ENCODE measurements at places on chromosomes 6 and 20.

DNA sequence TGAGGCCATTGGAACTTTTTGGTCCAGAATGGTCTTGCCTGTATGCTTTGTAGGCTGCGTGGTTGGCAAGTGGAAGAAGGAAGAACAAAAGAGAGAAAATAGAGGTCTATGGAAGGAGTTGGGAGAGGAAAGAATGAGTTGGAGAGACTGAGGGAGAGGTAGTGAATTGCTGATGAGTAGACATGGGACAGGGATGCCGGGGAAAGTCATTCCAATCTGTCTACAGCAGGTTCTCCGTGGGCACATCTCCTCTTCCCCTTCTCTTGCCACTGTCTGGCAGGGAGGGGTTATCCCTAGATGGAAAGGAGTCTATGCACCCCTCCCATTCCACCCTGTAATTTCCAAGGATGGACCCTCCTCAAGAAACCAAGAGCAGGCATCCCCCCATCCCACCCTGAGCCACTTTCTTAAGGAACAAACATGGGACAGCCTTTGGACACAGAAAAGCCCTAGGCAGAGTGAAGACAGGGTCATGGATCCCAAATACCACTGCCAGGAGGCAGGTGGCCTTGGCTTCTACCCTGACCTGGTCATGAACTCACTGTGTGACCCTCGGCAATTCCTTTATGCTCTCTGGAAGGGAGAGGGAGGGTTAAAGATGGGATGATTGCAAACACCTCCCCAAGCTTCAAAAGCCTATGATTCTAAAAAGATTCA lies 196.9 kb downstream of the LRFN2 start:
- no peak for DNase-seq

- no peak for DNase-seq
Observed at GRCh38 chr6:104881964-104882668, 22.4 kb upstream of the HACE1 start.

DNA sequence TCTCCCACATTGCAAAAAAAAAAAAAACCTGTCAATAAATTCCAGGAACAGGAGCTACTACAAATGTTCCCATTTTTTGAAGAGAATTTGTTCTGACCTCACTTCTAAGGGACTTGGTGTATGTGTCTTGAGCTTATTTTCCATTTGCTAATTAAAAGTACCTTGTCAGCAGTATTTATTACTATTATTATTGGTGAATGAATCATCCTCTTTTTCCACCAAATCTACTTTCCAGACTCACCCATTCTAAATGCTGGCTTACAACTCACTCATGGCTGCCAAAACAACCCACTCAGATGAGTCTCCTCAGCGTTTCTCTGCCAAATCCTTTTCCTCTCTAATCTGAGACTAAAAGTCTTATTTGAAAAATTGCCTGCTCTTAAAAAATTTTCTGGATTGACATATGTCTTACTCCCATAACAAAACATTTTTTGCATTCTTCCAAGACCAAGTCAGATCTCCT lies 33.2 kb upstream of the TASP1 start:
- DNase-seq, result no peak

DNA sequence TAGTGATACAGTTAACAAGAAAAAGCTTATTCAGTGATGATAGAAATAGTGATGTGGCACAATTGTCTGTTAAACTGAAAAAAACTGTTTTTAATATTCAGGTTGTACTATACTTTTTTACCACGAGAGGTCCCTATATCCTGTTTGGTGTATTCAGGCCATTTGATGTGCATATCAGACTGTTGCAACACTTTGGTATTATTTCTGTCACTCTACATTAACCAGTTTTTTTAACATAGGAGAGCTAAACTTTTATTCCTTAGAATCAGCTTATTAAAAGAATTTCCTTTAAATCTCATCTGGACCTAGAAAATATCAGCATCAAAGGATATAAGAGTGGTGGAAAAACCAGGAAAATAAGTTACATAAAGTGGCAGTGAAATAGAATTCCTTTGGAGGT lies 36.8 kb downstream of the TSPYL4 start:
- peak; percentile 55 for DNase-seq

DNA sequence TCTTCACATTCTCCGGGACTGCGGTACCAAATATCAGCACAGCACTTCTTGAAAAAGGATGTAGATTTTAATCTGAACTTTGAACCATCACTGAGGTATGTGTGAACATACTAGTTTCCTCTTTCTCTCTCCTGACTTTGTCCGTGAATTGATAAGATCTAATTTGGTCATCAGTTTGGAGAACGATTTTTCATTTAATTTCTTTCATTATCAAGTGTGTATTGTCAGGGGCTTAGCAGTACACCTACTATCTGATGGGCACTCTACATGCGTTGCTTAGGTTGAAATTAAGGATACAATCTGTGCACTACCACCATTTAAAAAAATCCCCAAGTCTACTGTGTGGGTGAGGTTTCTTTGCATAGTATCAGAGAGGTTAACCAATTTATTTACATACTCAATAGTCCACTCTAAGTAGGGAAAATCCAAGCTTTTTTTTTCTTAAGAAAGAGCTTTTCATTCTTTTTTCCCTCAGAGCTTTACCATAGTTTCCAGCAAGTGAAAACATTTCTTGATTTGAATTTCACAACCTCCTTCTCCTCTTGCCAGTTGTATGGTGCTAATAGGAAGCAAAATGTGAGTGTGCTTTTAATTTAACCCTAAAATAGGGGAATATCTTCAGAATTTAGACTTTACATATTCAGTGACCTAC lies 105.4 kb upstream of the ESR1 start:
- peak; percentile 6 for DNase-seq

GRCh38 chr6:75893776-75894152 lies 144.7 kb downstream of the MYO6 start:
- no peak for DNase-seq

DNA sequence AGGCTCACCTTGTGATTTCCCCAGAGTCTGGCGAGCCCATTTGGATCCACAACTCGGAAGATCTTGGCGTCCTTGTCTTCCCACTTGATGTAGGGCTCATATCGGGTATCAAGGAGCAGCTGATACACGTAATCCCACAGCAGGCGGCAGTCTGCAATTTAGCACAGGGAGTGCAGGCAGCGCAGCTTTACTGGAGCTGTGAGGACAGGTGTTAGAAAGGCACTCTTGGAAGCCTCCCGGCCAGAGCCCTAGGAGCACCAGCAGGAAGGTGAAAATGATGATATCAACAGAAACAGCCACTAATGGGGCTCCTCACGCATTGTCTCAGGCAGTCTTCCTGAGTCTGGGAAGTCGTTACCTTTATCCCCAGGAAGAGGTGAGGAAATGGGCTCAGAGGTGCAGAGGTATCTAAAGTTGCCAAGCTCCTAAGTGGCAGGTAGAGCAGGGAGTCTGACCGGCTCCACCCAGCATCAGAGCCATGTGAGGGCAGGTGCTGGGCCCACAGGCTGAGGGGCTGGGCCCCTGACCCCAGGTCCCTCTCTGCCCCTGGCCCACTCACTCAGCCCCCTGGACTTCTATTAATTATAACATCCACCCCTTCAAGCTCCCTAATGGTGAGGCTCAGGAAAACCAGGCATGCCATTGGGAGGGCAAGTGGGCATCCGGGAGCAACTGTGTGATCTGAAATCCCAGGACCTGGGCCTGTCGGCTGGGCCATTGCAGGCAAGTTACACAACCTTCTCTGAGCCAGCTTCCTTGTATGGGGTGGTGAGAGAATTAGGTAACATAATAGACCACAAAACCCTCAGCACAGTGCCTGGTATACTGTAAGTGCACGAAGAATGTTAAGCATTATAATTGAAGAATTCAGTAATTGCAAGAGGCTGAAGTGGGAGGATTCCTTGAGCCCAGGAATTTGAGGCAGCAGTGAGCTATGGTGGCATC lies 18.3 kb downstream of the ETV7 start:
- DNase-seq, result no peak

DNA sequence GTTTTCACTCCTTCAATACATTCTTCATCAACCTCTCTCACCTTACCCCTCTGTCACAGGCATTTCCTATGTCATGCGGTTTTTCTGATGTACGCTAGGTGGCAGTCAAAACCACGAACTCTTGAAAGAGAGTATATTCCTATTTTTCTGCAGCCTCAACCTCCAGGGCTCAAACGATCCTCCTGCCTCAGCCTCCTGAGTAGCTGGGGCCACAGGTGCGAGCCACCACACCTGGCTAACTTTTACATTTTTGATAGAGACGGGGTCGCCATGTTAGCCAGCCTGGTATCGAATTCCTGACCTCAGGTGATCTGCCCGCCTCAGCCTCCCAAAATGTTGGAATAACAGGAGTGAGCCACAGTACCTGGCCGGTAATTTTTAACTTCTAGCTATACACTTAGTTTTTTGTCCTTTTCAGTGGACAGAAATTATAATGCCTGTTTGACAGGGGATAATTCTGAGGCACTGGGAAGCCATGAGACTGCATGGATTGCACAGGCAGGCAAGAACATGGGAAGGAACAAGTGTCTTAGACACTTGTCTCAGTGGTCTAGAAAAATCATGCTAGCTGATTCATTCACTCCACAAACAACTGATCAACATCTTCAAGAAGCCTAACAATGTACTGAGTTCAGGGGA lies 22.5 kb upstream of the HFE start:
- peak; percentile 70 for DNase-seq

GRCh38 chr6:98286620-98287019 lies 547.8 kb upstream of the POU3F2 start:
- DNase-seq, result no peak

- no peak for DNase-seq
Observed at GRCh38 chr6:82959385-82959941, 106.2 kb downstream of the UBE3D start.

DNA sequence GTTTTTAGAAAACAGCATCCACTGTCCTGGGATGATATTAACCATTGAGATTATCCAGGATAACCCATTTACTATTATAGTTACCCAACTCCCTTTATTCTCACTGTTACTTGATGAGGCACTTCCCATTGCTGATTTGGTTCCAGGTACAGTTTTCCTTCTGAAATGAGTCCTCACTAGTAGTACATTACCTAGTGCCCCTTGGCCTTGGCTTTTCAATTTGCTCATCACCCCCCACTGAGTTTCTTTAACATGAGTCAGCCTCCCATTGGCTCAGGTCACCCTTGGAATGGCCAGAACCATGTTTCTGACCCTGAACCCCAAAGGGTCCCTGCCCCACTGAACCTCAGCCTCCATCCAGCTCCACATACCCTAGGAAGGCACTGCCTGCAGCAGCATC lies 28.4 kb downstream of the MDGA1 start:
- DNase-seq, result no peak

- DNase-seq, result no peak
Observed at GRCh38 chr6:5899216-5900045, 107.3 kb downstream of the NRN1 start.

DNA sequence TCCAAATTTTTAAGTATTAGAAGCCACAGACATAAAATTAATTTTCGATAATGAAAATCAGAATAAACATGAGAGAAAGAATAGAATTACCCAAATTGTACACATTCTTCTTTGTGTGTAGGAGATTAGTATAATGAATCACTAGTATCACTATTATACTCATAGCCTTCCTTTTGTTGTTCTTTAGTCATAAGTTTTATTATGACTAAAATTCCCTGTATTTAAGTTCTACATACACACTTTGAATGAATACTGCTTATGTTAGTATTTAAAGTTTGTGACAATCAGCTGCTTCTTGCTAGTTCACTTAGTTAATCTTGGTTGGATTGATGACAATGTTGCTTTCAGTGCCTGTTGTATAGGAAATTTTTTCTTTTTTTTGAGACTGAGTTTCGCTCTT lies 72.7 kb downstream of the CCDC170 start:
- no peak for DNase-seq

- DNase-seq, result no peak
Observed at GRCh38 chr20:62949153-62949821, 3.2 kb upstream of the SLC17A9 start.

DNA sequence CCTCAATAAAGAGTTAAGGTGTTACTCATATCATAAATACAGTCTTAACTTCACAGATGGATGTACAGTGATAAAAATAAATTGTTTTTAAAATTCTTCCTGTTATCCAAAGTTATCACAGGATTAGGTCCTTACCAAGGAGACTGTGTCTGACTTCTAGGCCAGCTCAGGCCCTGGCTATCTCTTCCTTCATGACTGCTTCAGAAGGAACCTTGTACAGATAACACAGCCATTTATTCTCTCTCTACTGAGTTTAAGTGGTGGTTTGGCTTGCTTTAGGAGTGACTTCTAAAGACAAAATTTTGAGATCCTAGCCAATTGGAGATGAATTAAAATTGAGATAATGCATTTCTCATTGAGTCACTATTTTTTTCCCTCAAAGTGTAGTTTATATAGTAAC lies 40.8 kb upstream of the RNF182 start:
- no peak for DNase-seq

DNA sequence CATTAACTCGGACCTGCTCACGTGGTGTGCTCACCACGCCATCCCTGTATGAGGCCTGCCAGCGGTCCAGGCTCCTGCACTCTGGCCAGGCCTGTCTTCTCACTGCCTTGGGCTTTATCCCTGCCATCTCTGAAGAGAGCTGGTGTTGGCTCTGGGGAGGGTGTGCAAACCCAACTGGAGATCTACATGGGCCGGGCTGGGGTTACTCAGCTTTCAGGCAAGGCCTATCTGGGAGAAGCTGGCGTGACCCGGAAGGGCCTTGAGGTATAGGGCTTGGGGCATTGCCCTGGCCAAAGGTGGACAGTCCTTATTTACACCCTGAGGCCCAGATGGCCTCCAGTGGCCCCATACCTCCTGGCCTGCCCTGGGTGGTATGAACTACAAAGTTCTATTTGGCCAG lies 5.0 kb downstream of the SLC29A1 start:
- DNase-seq, result no peak

DNA sequence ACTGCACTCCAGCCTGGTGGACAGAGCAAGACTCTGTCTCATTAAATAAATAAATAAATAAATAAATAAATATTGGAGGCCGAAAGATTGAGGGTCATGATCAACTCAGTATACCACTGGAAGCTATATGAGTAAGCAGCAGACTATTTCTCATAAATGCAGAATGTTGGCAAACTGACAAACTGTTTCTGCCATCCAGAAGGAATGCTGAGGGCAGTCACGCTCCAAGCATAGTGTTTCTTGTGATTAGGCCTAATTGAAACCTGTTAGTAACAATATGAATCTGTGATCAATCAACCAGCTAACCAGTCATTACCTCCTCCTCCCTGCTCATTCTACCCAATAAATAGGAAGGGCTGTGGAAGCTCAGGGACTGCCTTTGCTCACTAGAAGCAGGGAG lies 15.2 kb upstream of the KCNK15 start:
- DNase-seq, result no peak

DNA sequence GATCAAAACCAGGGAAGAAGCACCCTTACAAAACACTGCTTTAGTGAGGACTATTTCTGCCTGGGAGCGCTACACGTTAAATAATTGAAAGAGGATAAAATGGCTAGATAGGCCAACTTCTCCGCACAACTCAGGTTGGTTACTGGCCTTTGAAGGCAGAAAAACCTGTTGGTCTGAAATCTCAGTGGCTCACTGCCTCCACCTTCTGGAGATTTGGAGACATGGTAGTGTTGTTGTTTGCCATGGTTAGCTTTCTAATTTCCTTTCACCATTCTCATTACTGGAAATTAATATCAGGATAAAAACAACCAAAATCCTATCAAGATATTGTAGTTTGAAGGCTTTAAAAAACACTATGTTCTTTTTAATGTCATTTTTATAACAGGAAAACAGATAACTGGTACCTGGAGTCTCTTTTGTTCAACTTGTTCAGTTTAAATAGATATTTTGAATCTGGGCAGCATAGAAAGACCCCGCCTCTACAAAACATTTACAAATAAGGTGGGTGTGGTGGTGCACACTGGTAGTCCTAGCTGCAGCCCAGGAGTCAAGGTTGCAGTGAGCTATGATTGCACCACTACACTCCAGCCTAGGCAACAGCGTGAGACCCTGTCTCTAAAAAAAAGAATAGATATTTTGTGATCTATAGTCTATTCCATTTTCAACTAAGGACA lies 27.5 kb upstream of the BCLAF1 start:
- DNase-seq, result peak; percentile 67

- no peak for DNase-seq
Observed at GRCh38 chr6:105882828-105883227, 203.3 kb upstream of the PRDM1 start.

All from CD4-positive, alpha-beta T cell treated with Interleukin-4 for 4 hours (primary cell).